ENCODE measurements at places on chromosomes 5 and 9. TPM values are rescaled to one million over a fixed set of nuclear protein-coding genes. Genes with fewer than 3 reads are reported as not detected.

Gene ARL14EPL
- 0.07 TPM for total RNA-seq

Gene PCDHGA2
- total RNA-seq, result 0.65 TPM

Gene GFI1B
- not detected for total RNA-seq

Gene FBXL7
- 1.6 TPM for total RNA-seq
